Stomach (tissue), 19 donors: ENCODE measurements at places on chromosomes 2 and 18. TPM values are rescaled to one million over a fixed set of nuclear protein-coding genes. Genes with fewer than 3 reads are reported as not detected.

DNA sequence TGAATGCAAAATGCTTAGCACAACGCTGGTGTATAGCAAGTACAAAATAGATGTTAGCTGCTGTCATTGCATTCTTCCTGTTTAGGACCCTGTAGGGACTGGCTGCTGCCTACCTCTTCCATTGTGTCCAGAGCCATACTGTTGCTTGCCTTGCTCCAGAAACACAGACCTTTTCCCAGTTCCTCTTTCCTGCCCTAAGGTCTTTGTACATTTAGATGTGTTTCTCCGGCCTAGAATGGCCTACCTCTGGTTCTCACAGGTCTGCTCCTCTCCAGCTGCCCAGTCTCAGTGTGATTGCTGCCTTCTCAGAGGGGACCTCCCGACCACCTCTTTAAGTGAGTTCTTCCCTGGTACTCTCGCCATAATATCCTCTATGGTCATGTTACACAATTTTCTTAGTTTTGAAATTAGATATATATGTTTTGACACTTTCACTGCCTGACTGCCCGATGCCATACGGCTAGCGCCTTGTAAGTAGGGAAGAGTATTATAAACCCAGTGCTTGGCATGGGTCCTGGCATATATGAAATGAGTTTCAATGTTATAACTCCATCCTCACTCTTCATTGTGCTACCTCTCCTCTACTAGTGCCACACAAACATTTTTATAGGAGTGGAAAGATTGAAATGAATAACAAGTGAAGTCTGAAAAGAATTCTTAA is 48.3 kb downstream of the RFTN2 start:
- H3K4me3 ChIP-seq: no peak overlapping the region
- DNase-seq: no peak
- H3K4me1 ChIP-seq: no peaks in the 10 kb centered on the region
- H3K27me3 ChIP-seq: no peaks in the 10 kb centered on the region

DNA sequence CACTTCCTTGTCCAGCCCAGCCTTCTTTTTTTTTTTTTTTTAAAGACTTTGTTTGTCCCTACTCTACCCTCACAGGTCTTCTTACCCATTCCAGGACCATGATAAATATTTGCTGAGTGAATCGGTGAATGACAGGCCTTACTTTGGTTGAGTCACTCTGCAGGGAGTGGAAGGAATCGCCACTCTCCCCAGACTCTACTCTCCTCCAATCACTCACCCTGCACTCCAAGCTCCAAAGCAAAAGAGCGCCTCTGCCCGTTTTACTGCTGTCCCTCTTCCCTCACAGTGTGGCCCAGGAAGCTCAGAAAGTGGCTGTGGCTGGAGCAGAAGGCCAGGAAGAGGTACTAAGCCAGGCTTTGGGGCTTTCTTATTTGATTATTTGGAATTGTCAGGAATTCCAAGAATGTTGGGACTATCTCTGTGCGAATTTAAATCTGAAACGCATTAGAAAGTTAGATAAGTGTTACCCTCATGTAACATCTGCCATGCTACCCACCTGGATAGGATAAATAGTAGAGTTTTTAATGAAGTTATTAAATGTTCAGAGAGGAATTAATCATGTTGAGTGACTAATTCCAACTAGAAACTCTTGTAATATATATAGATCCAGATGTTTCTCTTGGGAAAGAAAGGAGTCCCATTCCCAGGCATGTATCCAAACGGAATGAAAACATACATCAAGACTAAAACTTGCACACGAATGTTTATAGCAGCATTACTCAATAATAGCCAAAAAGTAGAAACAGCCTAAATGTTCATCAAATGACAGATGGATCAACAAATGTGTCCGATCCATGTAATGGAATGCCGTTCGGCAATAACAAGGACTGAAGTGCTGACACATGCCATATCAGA is 43.0 kb upstream of the CHMP1B start:
- DNase-seq: no peak
- no peak overlapping the region for H3K4me3 ChIP-seq
- H3K4me1 ChIP-seq: no peaks in the 10 kb centered on the region
- H3K27me3 ChIP-seq: no peaks in the 10 kb centered on the region

DNA sequence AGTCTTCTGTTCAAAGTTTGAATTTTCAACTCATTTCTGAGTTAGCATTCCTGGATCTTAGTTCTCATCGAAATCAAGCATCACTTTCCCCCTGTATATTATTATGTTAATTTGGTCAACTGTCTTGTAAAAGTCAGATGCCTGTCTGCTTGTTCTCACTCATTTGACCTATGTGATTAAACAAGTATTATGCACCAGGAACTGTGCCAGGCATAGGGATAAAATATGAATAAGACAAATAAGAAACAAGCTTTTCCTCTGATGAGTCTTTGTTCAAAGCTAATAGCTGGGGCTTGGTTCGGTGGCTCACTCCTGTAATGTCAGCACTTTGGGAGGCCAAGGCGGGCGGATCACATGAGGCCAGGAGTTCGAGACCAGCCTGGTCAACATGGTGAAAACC is 19.7 kb upstream of the EMILIN2 start:
- no peaks in the 10 kb centered on the region for H3K36me3 ChIP-seq
- H3K27me3 ChIP-seq: no peaks in the 10 kb centered on the region
- DNase-seq: no peak
- H3K27ac ChIP-seq: no peak overlapping the region
- no peaks in the 10 kb centered on the region for H3K4me1 ChIP-seq
- no peak overlapping the region for H3K4me3 ChIP-seq

ACMSD gene
- not detected for total RNA-seq

PFN4 gene
- total RNA-seq: not detected

DNA sequence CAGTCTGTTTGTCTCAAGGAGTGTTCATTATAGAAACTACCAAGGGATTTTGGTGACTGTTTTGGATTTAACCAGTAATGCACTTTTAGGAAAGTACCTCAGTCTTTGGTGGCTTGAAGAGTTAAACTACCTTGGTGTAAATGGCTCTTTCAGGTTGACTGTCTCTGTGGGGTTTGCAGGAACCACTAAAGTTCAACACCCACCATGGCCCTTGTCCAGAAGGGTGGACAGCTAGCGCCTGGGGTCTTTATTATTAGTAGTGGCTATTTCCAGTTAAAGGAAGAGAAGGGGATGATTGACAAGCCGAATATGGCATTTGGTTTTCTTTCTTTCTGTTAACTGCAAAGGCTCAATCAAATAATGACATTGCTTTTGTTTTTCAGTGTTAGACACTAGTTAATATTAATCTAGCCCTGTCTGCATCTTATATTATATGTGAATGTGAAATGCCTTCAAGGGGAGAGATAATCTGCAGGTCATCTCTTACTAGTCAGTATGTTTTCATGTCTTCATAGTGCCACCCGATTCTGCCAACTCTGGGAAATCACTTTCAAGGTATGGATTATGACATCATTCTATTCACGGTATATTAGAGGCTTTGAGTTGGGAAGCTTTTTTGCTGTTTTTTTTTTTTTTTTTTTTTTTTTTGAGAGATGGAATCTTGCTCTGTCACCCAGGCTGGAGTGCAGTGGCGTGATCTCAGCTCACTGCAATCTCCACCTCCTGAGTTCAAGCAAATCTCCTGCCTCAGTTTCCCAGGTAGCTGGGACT is 56.4 kb downstream of the MAP4K4 start:
- no peaks in the 10 kb centered on the region for H3K36me3 ChIP-seq
- H3K27me3 ChIP-seq: no peaks in the 10 kb centered on the region
- H3K4me1 ChIP-seq: peaks cover 38% of the 10 kb centered on the region
- DNase-seq: no peak
- H3K27ac ChIP-seq: no peak overlapping the region

DNA sequence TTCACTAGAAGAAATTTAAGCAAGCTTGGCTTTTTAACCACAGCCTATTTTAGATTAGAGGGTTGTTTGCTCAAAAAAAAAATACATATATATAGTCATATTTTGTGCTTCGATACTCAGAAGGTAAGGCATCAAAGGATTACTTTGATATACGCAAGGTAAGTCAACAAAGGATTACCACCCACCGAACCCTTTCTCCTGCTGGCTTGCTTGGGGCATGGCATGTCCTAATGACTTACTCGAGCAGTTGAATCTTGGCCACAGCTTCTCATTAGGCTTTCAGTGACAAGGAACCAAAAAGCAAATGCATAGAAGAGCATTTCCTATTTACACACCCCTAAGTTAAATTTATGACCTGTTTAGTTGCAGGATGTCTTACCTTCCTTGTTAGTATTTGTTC is 295.7 kb downstream of the AGAP1 start:
- H3K4me1 ChIP-seq: no peaks in the 10 kb centered on the region
- DNase-seq: no peak
- no peaks in the 10 kb centered on the region for H3K27me3 ChIP-seq
- H3K4me3 ChIP-seq: no peak overlapping the region
- H3K27ac ChIP-seq: no peak overlapping the region

TMSB10 gene
- 637 TPM for total RNA-seq

MERTK gene
- total RNA-seq: 17.5 TPM

- no peak overlapping the region for H3K4me3 ChIP-seq
- no peaks in the 10 kb centered on the region for H3K36me3 ChIP-seq
- DNase-seq: no peak
- H3K27me3 ChIP-seq: no peaks in the 10 kb centered on the region
- H3K4me1 ChIP-seq: peaks cover 4% of the 10 kb centered on the region
These were observed 358.0 kb downstream of the HRH4 start for GRCh38 chr18:24818441-24818840.

DNA sequence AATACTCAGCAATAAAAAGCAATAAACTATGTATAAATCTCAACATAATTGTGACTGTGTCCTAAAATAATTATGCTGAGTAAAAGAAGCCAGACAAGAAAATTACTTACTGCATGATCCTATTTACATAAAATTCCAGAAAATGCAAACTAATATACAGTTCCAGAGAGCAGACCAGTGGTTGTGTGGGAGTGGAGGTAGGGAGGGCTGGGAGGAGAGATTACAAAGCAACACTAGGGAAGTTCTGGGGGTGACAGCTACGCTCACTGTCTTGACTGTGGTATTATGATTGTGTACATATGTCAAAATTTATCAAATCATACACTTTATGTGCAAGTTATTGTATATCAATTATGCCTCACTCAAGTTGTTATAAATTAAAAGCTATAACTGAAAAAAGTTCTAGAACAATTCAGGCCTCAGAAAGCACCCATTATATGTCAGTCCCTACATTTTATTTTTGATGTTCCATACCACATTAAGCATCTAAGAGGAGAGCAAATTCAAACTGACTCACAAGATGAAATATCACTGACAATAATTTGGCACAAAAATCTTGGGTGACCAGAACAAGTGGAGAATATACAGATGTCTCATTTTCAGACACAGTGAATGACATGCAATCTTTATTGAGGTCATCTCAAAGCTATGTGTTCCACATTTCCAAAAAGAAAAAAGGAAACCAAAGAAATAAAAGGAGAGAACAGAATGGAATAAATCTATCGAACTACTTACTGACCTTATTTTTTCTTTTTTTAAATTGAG is 85.1 kb downstream of the ANTXR1 start:
- H3K4me1 ChIP-seq: no peaks in the 10 kb centered on the region
- no peak for DNase-seq
- no peaks in the 10 kb centered on the region for H3K27me3 ChIP-seq
- no peak overlapping the region for H3K4me3 ChIP-seq

DNA sequence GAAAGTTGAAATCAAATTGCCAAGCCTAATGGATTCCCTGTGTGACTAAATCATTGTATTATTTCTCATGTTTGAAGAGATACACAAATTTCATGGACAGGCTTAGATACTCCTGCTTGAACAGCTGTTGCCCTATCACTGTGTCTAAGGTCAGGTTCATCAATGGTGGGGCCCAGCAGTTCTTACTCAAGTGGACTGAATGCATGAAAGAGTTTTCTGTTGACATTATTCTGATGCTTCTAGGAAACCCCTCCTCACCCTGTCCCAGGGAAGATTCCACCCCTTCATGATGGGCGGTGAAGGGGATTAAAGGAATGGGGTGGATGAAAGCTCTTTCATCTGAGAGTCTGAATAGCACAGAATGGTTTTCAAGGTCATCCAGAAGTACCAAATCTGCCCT is 148.8 kb downstream of the INO80D start:
- H3K4me3 ChIP-seq: no peak overlapping the region
- no peak overlapping the region for H3K27ac ChIP-seq
- H3K27me3 ChIP-seq: no peaks in the 10 kb centered on the region
- DNase-seq: no peak

DNA sequence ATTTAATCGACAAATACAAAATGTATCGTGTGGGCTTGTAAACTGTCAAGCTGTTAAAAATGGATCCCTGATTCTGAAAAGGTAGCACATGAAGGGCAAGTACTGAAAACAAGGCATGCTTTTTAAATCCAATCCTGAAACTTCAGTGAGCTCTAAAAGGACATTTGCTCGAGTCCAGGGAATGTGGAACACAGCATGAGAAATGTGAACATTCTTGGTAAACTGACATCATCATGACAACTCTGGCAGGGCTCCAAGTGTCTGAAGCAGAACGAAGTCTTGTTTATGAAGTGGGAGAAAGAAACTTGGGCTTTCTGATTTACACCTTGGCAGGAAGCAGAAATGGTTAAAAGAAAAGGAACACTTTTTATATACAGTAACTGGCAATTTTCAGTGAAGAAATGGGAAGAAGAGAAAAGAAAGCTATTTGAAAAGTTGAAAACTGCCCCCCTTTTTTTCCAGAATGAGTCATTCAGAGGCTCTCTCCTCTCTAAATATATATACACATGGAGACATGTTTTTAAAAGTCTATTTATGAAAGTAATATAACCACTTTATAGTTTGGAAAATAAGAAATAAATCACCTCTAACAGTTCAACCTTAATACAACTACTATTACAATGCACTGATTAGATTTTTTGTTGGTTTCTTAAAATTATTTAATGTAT is 120.8 kb downstream of the GAREM1 start:
- peak overlapping the region; percentile 21 for H3K27ac ChIP-seq
- H3K27me3 ChIP-seq: no peaks in the 10 kb centered on the region
- no peak overlapping the region for H3K4me3 ChIP-seq
- H3K4me1 ChIP-seq: peaks cover 22% of the 10 kb centered on the region

TEKT4 gene
- total RNA-seq: not detected

CKAP2L gene
- 4.4 TPM for total RNA-seq

- no peak overlapping the region for H3K27ac ChIP-seq
- no peak overlapping the region for H3K4me3 ChIP-seq
- no peak for DNase-seq
- H3K36me3 ChIP-seq: peaks cover 28% of the 10 kb centered on the region
These were observed 43.5 kb downstream of the ATP8B1 start for GRCh38 chr18:57759650-57760049.

- H3K4me3 ChIP-seq: no peak overlapping the region
- no peaks in the 10 kb centered on the region for H3K4me1 ChIP-seq
- H3K27ac ChIP-seq: no peak overlapping the region
- no peak for DNase-seq
- no peaks in the 10 kb centered on the region for H3K27me3 ChIP-seq
These were observed 1004.9 kb upstream of the ZEB2 start for GRCh38 chr2:145524836-145525235.

- no peaks in the 10 kb centered on the region for H3K27me3 ChIP-seq
- no peak for DNase-seq
- no peak overlapping the region for H3K27ac ChIP-seq
- H3K4me1 ChIP-seq: peaks cover 3% of the 10 kb centered on the region
- no peaks in the 10 kb centered on the region for H3K36me3 ChIP-seq
- no peak overlapping the region for H3K4me3 ChIP-seq
These were observed 148.4 kb upstream of the TWIST2 start for GRCh38 chr2:238699307-238700116.
